ENCODE measurements at places on chromosomes 7 and 10.

- DNase-seq, result no peak
These were observed 6.2 kb upstream of the TMEM243 start for GRCh38 chr7:87225696-87226095.

- no peak for DNase-seq
These were observed 68.7 kb upstream of the AASS start for GRCh38 chr7:122212754-122213153.

- no peak for DNase-seq
These were observed 162.1 kb downstream of the KCNMA1 start for GRCh38 chr10:77475522-77475921.

DNA sequence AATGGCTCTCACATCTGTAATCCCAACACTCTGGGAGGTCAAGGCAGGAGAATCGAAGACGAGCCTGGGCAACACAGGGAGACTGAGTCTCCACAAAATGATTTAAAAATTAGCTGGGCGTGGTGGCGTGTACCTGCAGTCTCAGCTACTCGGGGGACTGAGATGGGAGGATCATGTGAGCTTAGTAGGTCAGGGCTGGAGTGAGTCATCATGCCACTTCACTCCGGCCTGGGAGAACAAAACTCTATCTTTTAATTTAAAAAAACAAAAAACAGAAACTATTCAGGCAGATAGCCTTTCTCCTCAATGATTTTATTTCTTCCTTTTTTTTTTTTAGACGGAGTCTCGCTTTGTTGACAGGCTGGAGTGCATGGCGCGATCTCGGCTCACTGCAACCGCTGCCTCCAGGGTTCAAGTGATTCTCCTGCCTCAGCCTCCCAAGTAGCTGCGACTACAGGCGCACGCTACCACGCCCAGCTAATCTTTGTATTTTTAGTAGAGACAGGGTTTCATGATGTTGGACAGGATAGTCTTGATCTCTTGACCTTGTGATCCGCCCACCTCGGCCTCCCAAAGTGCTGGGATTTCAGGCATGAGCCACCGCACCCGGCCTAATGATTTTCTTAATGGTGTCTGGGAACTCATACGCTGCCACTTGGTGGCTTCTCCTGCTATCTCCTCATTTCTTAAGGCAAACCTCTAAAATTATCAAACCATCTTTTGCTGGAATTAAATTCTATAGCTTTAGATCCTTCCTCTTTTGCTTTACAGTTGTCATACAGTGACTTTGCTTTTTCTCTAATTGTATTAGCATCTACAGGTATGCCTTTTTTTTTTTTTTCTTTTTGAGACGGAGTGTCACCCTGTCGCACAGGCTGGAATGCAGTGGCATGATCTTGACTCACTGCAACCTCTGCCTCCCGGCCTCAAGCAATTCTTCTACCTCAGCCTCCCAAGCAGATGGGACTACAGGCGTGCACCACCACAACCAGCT lies 22.9 kb downstream of the SRPK2 start:
- DNase-seq, result no peak

- DNase-seq, result no peak
These were observed 69.4 kb downstream of the NOC3L start for GRCh38 chr10:94293354-94293753.

DNA sequence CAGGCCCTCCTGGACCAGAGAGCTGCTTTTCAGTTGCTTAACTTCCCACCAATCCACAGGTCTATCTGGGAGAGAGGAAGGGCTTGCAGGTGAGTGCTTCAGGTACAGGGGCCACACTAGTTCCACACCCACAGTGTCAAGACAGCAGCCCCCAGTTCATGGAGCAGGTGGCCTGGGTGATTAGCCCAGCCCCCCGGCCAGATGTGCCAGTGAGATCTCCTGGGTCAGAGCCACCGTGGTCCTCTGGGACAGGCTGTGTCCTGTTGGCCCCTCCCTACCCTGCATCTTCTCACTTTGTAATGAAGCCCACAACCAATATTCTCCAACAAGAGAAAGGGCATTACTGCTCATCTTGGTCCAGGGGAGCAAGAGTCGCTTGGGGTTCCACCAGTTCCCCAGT lies 30.6 kb downstream of the DRGX start:
- DNase-seq, result no peak

DNA sequence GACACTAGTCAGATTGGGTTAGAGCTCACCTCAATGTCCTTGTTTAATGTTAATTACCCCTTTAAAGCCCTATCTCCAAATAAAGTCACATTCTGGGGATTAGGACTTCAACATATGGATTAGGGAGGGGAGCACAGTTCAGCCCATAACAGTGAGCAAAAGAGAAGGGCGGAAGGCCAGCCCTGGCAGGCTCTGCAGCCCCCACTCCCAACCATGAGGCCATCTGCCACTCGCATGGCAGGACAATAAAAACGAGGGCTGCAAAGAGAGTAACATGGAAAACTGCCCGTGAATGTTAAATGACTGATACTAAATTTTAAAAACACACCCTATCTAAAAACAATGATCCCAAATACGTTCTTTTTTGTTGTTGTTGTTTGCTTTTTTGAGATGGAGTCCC lies 38.7 kb downstream of the RGS10 start:
- DNase-seq, result no peak

DNA sequence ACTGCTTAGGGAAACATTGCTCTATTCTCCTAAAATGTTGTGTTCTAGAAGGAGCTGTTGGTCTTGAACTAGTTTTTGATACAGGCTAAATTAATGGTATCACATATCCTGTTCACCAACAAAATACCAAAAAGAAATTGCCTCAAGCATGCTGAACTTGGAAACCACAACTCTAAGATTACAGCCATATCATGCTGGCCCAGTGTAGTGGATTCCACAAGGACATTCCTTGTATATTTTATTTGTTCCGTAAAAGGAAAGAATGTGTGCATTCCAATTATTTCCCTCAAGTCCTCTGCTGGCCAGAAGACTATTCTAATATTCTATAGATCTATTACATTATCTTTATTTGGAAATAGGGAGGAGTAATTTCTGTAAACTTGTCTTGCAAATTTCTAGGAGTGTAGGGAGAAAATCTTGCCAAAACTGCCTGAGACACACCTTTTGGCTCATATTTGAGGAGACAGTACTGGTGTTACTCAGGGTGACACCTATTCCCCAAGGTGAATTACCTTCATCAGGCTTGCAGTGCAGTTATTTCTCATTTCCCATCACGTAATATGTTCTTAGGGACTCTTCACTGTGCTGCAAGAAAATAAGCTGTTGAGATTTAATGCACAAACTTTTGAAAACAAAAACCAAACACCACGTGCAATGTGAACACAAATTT lies 1.9 kb upstream of the NEBL start:
- DNase-seq, result no peak

DNA sequence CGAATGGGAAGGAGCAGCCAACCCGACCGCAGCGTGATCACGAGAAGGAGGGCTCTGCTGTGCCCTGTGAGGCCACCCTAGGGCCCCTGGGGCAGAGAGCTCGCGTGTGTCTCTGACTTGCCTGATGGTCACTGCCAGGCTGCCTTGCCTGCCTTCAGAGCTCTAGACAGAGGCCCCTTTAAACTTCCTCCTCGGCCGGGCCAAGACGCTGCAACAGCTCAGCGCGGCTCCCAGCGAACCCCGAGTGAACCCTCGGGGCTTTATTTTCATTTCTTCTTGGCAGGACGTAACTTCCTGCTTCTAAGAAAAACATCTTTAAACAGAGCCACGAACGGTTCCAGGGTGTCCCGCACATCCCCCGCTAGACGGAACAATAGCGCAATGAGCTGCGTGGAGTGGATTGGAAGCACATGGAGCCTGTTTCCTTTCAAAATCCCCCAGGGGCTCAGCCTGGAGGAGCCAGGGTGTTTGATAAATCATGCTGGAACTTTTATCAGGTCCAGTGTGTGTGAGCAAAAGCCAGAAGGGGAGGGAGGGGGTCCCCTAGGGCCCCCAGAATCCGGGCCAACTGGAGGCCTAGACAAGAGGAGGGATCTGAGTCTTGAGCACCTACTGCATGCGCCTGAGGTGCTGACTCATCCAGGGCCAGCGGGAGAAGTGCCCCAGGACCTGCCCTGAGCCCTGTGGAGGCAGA lies 134.1 kb upstream of the GDF10 start:
- DNase-seq, result no peak

DNA sequence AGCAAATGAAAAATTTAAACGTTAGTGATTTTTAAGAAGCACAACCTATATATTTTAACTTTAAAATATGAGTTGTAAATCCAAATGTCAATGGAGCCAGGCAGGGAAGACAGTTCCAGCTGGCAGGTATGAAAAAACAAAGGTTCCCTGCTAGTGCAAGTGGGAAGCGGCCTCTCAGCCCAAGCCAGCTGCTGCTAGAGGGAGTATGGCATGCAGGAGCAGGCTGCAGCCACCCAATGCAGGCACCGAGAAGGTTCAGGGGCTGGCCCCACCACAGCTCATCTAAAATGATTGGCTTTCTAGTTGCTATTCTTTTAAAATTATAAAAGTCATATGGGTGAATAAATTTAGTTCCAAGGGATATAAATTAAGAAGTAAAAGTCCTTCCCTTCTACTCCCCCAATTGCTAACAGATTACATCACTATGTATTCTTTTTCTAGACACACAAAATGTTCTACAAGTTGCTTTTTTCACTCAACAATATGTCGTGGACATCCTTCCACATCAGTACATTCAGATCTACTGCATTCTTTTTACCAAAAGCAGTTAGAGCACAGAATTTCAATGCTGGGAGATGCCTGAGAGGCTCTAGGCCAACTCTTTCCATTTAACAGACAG lies 69.3 kb downstream of the SGMS1 start:
- DNase-seq, result no peak

DNA sequence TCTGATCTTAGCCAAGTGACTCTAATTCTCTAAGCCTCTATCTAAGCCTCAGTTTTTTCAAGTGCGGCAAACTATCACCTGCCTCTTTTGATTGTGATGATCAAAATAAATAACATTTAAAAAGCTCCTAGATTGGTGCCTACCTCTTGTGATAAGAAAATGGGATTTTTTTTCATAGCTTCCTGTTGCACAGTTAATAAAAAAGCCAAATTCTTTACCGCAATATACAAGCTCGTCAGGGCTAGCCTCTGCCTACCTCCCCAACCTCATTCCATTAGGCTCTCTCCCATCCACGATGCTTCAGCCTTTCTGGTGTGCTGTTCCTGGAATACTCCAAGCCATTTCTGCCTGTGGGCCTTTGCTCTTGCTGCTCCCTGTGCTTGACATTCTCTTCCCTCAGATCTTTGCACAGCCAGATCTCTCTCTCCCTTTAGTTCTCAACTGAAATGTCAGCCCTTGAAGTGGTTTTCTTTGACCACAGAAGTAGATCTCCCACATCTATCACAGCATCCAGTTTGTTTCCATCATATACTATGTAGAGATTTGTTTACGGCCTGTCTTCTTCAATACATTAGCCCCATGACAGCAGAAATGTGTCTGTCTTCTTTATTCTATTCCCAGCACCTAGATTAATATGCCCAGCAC lies 48.8 kb downstream of the SFR1 start:
- DNase-seq, result no peak

- no peak for DNase-seq
These were observed 4.2 kb downstream of the STK32C start for GRCh38 chr10:132303361-132304115.

DNA sequence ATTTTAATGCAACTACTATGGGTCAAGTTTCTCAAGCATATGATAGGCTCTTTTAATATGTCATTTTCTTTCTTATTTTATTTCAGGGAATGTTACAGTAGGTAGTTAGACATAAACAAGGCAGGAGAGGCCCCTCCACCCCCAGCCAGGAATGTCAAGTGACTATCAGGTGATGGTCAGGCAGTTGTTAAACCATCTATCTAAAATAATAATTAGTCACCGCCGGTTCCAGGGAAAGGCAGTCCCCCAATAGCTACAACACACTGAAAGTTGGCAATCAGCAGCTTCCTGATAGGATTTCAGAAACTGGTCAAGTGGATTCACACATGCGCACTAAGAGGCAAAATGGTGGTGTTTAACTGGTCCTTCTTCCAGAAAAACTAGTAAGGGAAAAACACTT lies 9.3 kb downstream of the OLAH start:
- DNase-seq, result no peak

DNA sequence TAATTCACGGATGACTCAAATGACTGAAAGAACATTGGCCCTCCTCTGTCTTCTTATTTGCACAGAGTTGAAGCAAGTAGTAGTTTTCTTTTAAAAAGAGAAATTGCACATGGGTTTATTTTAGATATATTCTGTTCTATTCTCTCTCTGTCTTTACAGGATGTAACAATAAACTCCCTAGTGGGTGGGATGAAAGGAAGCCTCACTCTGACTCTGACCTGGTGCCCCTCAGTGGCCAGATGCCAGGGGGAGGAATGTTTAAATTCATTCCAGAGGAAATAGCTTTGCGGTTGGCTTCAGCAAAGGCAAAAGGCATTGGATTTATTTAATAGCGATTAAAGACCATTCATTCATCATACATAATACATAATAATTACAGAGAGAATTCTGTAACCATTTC lies 156.4 kb upstream of the MTPN start:
- no peak for DNase-seq

DNA sequence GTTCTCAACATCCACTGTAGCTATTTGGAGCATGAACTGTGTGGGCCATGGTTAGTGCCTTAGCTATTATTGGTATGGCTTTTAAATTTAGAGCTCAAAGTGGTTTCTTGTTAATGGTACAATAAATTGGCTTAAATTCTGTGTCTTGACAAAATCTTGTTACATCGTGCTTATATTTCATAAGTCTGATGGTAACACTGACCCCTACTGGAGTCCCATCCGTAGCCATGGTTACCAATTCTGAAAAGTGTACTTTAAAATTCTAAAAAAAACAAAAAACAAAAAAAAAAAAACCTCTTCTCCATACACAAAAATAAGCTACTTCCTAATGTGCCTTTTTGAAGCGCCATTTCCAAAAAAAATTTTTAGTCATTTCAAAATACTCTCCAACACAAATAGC lies 6.4 kb upstream of the RPP30 start:
- DNase-seq, result no peak

DNA sequence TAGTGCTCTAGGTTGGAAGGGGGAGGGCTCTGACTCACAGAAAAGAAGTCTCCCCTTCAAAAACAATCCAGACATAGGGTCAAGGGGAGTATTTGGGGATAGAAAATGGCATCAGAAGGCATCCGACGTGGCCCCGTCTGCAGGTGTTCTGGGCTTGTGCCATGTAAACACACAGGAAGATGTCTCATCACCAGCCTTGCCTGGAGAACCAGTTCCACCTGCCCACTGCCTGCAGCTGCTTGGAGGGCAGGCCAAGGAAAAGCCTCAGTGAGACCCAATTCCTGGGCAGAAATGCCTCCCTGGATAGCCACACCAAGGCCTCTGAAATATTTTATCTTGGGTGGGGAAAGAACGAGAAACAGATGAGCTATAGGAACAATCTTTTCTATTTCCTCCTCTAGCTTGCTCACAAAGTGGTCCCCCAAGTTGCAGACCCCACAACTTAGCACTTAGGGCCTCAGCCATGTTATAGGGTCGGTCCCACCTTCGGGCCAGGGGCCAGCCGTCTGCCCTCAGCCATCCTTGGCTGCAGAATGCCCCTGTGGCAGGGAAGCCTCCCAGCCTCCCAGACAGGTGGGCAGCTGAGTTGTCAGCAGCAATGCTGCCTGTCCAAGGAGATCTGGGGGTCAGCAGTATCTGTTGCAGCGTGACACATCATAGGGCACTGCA lies 54.3 kb upstream of the ECHDC3 start:
- DNase-seq, result no peak

- no peak for DNase-seq
These were observed 1.5 kb downstream of the CPSF4 start for GRCh38 chr7:99440195-99440594.

- no peak for DNase-seq
These were observed 142.1 kb upstream of the WNT16 start for GRCh38 chr7:121186746-121187145.
